GM20000 (cell line): ENCODE measurements at places on chromosomes 7 and 10.

DNA sequence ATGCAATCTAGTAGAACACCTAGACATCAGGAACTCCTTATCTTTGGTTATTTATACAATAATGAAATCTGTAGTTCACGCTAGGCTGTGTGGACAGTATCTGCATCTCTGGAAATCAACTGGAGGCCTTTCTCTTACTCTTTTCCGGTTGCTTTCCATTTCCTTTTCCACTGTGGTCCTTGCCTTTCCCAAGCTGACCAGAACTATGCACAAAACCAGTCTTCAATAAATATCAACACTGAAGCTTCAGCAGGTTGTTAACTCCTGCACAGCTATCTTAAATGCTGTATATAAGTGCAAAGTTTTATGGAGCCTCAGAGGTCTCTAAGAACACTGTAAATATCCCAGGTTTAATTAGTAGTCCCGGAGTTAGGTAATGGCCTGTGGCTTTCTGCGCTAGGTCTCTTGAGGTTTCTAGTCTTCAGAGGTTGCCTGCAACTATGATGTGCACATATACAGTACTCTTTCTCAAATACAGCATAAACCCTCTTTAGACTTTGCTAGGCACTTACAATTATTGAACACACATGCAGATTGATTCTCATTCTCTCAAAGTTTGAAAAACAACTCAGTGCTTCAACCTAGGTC is 2.4 kb downstream of the KLLN start:
- DNase-seq, result peak; percentile 19

GRCh38 chr7:132656846-132657776 is 80.8 kb upstream of the PLXNA4 start:
- no peak for DNase-seq

DNA sequence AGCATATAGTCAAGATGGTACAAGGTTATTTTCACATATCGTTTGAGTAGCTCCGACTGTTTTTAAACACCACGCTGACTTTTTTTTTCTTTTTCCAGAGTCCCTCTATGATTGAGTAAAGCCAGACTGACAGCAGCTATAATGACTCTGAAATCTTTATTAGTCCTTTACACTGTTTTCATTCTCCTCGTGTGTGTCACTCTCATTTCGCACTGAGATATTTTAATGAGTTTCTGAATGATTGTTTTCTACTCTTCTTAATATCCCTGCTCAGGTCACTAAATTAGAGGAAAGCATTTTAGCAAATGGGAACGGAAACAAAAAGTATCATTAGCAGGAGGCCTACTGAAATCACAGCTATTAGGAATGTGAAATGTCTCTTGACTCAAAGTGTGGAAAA is 162.3 kb upstream of the MTPN start:
- no peak for DNase-seq

- DNase-seq, result no peak
Measured at GRCh38 chr7:21469894-21470293, 42.0 kb downstream of the SP4 start.

GRCh38 chr7:43248961-43249822 is 136.7 kb downstream of the HECW1 start:
- DNase-seq, result no peak

- no peak for DNase-seq
Measured at GRCh38 chr7:101924171-101924570, 106.7 kb downstream of the CUX1 start.

DNA sequence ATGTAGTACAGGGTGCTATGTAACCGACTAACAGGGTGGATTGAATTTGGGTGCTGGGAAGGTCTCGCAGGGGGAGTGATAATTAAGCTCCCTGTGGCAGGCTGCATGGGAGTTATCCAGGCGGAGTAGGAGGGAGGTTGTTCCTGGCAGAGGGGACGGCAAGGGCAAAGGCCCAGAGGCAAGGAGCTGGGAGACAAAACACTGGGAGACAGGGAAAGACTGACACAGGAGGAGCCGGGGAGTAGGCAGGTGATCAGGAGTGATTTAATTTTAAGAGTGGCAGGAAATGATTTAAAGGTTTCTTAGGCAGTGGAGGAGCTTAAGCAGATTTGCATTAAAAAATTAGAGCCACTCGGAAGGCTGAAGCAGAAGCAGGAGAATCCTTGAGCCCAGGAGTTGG is 40.7 kb upstream of the LEP start:
- DNase-seq, result no peak

DNA sequence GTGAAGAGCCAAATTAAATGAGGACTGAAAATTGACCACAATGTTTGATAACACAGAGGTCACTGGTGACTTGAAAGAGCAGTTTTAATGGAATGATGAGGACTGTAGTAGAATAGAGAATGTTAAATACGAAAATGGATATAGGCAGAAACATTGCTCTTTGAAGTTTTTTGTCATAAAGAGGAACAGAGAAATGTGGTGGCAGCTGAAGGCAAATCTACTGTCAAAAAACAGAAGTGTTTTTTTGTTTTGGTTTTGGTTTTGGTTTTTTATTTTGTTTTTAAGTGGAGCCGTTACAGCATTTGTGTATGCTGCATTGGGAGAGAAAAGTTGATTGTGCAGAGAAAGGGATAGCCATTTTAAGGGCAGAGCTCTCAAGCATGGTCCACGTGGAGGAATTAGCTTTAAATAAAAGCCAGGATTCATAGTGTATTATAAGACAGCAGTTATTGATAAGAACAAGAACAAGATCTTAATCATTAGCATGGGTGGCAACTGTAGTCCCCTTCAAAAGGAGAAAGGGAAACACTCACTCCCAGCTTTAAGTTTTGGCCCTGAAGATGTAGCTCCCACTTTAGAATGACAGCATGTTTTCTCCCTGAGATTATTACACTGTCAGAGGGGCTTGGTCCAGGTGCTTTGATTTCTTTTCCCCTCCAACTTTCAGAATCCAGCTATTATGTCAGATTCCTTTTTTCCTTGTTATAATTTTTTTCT is 156.7 kb upstream of the BET1 start:
- peak; percentile 56 for DNase-seq

DNA sequence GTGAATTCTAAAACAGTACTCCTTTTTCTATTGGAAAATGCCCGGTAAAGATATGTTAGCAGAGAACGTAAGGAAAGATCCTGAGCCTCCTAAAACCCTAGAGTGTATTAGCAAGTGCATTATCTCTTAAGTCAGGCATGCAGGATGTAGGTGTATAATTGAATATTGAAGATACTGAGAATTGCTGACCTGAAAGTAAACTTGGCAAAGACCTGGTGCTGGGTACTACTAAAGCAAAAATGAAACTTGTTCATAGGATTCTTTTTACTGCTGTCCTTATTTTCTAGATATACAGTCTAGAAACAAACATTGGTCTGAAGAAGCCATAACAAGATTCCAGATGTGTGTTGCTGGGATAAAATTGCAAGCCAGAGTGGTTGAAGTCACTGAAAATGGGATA is 18.8 kb upstream of the VWA2 start:
- no peak for DNase-seq

GRCh38 chr10:3485057-3485686 is 299.8 kb downstream of the KLF6 start:
- peak; percentile 29 for DNase-seq

- DNase-seq, result no peak
Measured at GRCh38 chr7:101901661-101902491, 84.5 kb downstream of the CUX1 start.

DNA sequence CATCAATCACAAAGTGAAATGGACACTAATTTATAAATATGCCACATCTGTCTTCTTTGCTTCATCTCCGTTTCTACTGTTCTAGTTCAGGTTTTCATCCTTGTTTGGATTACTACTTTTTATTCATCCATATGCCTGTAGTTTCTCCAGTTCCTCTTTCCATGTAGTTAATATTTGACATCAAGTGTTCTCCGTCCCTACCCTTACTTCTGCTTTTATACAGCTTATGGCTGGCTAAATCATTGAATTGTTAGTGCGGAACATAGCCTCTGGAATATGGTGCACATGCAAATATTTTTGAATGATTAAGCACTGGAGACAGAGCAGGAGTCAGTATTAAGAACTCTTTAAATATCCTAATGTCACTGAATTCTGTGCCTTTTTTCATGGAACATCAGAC is 230.0 kb upstream of the PPP1R3A start:
- no peak for DNase-seq

GRCh38 chr7:76430211-76430610 is 5.5 kb downstream of the ZP3 start:
- DNase-seq, result no peak

GRCh38 chr10:340646-341045 is 205.4 kb downstream of the ZMYND11 start:
- DNase-seq, result no peak

DNA sequence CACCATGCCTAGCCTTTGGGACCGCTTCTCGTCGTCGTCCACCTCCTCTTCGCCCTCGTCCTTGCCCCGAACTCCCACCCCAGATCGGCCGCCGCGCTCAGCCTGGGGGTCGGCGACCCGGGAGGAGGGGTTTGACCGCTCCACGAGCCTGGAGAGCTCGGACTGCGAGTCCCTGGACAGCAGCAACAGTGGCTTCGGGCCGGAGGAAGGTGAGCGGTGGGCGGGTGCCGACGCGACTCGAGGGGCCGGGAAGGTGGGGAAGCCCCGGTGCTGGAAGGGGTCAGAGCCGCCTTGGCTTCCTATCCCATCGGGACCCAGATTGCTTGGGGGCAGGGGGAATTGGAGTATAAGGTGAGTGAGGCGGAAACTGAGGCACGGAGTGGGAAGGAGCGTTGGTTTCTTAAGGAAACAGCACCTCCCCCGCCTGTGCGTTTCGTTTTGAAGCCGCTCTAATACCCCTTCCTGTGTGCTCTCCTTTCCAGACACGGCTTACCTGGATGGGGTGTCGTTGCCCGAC is 547 bp downstream of the DDIT4 start:
- DNase-seq, result no peak

- DNase-seq, result no peak
Measured at GRCh38 chr10:113929522-113929921, 75.1 kb downstream of the NHLRC2 start.
